ENCODE measurements at places on chromosomes 5 and 9. TPM values are rescaled to one million over a fixed set of nuclear protein-coding genes. Genes with fewer than 3 reads are reported as not detected.

ZDHHC11B gene
- 0.19 TPM for total RNA-seq

SLC28A3 gene
- not detected for total RNA-seq

NR2F1 gene
- total RNA-seq, result 6.5 TPM

GOLGA1 gene
- 7.9 TPM for total RNA-seq

FGF1 gene
- 3.2 TPM for total RNA-seq

FABP6 gene
- not detected for total RNA-seq

CNTRL gene
- total RNA-seq, result 8.6 TPM

DNA sequence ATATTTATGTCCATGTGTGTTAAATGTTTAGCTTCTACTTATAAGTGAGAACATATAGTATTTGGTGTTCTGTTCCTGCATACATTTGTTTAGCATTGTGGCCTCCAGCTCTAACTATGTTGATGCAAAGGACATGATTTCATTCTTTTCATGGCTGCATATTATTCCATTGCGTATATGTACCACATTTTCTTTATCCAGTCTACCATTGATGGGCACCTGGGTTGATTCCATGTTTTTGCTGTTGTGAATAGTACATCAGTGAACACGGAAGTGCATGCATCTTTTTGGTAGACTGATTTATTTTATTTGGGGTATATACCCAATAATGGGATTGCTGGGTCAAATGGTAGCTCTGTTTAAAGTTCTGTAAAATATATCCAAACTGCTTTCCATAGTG lies 359.0 kb downstream of the SLCO4C1 start:
- no peak for DNase-seq

- no peak for DNase-seq
Measured at GRCh38 chr9:109063760-109064159, 50.5 kb upstream of the CTNNAL1 start.

- no peak for DNase-seq
Measured at GRCh38 chr5:170469414-170469813, 34.4 kb upstream of the KCNIP1 start.

DNA sequence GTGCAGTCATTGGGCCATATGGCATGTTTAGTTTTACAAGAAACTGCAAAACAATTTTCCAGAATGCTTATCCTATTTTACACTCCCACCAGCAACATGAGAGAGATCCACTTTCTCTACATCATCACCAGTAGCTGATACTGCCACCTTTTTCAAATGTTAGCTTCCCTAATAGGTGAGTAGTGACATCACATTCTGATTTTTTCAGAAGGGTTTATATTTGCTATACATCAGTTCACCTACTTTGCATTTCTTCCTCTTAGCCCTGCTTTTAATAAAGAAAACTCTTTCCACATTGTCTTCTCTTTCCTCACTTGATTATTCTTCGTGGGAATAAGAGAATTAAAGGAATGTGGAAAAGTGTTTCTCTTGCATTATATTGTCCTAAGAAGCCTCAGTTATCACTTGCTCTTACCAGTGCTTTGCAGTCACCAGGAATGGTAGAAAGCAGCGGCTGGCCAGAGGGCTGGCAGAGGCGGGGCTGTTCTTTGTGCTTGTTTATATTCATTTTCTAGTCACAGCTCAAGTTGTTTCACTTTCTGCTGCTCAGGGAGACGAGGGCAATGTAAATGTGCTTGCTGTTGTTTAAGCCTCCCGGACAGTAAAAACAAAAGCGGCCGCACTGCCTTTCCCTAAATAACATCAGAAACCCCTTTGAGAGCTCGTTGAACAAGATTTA lies 164.8 kb downstream of the HSD17B3 start:
- peak; percentile 85 for DNase-seq

DNA sequence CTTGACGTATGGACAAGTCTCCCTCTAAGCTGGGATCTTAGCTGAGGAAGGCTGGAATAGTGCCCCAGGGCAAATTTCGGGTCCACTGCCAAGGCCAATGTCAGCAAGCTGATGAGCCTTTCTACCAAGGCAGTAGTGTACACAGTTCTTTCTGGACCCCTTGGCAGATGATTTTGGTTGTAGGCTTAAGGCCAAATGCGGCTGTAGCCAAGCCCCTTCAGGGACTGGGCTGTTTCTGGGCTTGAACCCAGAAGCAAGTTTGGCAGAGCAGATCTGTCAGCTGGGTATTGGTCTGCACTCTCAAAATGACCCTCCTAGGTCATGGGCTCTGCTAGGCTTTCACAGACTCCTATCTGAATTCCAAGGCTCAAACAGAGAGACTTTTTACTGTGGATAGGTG lies 121.6 kb downstream of the ADAMTSL1 start:
- no peak for DNase-seq

GRCh38 chr9:75601280-75601679 lies 289.2 kb upstream of the PCSK5 start:
- peak; percentile 10 for DNase-seq

- DNase-seq, result peak; percentile 62
Measured at GRCh38 chr5:119063579-119064379, 7.1 kb upstream of the DMXL1 start.

- DNase-seq, result no peak
Measured at GRCh38 chr5:110687485-110687884, 39.0 kb downstream of the TMEM232 start.

DNA sequence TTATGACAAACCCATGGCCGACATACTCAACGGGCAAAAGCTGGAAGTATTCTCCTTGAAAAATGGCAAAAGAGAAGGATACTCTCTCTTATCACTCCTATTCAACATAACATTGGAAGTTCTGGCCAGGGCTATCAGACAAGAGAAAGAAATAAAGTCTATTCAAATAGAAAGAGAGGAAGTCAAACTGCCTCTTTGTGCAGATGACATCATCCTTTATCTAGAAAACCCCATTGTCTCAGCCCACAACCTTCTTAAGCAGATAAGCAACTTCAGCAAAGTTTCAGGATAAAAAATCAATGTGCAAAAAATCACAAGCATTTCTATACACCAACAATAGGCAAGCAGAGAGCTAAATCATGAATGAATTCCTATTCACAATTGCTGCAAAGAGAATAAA lies 1799.9 kb upstream of the ACO1 start:
- DNase-seq, result no peak

GRCh38 chr9:127886401-127886972 lies 9.0 kb upstream of the AK1 start:
- DNase-seq, result no peak

GRCh38 chr9:14827805-14828204 lies 82.4 kb downstream of the FREM1 start:
- no peak for DNase-seq

All from H4 (cell line).